ENCODE measurements at places on chromosomes 7 and 10.
A peak's percentile ranks its signal among the peaks of the same experiment; 100 is the strongest.

- no peak for DNase-seq
Observed at GRCh38 chr7:16023046-16023445, 336.6 kb upstream of the MEOX2 start.

GRCh38 chr7:16967300-16967811, 85.6 kb upstream of the AGR3 start:
- DNase-seq = peak; percentile 22

DNA sequence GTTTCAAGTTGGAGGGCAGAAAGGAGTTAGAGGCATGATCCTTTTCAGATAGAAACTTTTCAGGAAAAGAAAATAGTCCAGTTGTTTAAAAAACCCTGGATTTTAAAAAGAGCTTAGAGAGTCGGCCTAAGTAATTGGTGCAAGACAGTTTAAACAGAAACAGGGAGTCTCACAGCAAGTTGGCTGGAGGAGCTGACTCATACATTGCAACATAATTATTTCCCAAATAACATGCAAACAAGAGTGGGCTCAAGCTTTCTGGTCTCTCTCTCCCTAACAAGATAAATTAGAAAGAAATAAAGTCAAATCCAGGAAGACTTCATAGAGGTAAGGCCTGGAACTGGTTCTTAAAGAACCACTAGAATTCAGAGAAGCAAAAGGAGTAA, 100.3 kb upstream of the AGBL3 start:
- DNase-seq = peak; percentile 86

- DNase-seq = no peak
Observed at GRCh38 chr10:24370877-24371276, 161.9 kb downstream of the KIAA1217 start.

DNA sequence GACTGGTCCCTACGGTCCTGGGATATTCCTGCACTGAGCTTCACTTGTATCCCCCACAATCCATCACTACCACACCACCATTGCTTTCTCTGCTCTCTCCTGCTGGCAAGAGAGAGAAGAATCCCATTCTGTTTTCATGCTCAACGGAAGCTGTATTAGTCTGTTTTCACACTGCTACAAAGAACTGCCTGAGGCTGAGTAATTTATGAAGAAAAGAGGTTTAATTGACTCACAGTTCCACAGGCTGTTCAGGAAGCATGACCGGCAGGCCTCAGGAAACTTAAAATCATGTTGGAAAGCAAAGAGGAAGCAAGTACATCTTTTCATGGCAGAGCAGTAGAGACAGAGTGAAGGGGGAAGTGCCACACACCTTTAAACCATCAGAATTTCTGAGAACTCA, 260.4 kb upstream of the LYZL1 start:
- no peak for DNase-seq
